ENCODE measurements at places on chromosomes 2 and 18.
A peak's percentile ranks its signal among the peaks of the same experiment; 100 is the strongest.

DNA sequence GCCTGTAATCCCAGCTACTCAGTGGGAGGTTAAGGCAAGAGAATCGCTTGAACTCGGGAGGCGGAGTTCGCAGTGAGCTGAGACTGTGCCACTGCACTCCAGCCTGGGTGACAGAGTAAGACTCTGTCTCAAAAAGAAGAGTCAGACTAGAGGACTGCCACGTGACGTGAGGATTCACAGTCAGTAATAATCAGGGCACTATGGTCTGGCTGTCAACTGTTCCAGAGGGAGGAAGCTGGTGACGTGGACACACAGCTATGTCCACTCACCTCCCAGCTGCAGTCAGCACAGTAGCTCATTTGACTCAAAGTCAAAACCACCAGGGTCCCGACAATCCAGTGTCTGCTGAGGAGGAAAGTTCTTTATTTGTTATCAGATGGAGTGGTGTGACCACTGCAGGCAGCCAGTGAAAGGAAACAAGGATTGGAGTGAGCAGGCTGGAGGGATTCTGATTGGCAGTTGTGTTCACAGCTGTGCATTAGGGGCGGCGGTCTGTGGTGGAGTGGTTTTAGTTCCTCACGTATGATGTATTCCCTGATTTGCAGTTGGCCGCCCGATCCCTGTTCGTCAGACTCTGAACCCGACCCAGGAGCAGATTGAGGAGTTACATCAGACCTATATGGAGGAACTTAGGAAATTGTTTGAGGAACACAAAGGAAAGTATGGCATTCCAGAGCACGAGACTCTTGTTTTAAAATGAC lies 37.9 kb downstream of the MOGAT1 start:
- peak; percentile 92 for DNase-seq

DNA sequence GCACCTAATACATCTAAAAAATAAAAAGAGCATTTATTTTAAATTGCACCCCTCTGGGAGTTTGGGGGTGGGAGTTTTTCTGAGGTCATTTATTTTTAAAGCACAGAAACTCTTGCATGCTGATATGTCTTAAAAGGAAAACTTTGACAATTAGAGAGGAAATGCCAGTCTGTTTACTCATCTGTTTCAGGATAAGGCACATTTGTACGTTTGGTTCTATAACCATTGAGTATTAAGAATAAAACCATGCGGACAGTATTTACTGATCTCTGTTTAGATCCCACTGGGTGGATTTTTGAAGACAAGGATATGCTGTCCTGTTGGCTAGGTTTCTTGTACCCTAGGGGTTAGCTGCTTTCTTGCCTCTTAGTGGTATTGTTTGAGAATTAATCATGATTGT lies 122.9 kb downstream of the TANC1 start:
- DNase-seq = no peak

DNA sequence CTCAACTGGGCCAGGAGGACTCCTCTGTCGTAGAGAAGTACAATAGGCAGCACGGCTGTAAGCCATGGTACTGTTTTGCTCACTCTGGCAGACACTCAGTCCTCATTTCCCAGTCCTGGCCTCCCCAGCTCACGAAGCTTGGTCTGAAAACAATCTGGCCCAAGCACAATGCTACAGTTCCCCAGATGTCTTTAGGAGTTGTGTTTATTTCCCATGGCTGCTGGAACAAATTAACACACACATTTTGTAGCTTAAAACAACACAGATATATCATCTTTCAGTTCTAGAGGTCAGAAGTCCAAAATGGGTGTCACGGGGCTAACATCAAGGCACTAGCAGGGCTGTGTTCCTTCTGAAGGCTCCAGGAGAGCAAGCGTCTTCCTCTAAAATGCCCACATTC lies 13.0 kb downstream of the FABP1 start:
- DNase-seq = peak; percentile 67

GRCh38 chr18:45981821-45982220 lies 14.7 kb upstream of the EPG5 start:
- DNase-seq = no peak

DNA sequence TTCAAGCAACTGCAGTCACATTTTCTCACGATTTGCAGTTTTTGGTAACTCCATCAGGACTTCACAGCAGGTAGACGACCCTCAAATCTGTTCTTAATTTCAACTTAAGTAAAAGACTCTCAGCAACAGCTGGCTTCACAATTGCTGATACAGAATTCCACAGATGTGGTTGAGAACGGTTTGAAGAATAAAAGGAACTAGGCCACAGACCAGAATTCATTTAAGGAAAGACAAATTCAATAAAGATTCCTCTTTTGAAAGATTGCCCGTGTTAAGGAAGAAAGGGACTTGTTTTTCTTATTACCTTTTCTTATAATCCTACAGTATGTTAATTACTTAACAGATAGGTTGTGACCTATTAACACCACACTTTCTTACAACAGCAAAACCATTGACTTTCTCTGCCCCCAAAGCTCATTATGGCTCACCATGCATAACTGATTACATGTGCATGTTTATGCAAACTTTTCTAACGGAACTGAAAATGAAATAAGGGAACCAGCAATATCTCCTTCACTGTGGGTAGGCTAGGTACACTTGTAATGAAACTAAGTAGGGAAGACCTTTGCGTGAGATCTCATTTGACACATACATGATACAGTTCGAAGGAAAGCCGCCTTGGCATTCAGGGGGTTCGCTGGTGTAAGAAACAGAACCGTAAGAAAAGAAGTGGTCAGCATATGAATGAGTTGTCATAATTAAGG lies 4.7 kb upstream of the ZNF516 start:
- DNase-seq = no peak

DNA sequence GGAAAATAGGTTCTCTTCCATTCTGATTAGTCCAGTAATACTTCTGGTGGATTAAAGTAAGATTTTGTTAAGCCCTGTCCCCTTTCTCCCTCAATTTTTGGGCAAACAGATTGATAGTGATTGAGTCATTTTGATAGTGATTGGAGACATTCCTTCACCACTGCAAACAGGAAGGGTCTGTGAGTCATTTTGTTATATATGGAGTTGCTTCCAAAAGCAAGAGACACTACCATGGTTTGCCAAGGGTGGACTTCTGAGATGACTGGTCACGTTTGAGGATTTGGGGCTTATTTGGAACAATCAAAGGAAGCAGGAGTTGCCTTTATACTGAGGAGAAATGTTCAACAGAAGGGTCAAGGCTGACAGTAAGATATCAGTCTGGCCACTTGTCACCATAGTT lies 249.9 kb downstream of the PARD3B start:
- DNase-seq = no peak

- DNase-seq = no peak
These were observed 117.6 kb downstream of the TPGS2 start for GRCh38 chr18:36711014-36711725.

DNA sequence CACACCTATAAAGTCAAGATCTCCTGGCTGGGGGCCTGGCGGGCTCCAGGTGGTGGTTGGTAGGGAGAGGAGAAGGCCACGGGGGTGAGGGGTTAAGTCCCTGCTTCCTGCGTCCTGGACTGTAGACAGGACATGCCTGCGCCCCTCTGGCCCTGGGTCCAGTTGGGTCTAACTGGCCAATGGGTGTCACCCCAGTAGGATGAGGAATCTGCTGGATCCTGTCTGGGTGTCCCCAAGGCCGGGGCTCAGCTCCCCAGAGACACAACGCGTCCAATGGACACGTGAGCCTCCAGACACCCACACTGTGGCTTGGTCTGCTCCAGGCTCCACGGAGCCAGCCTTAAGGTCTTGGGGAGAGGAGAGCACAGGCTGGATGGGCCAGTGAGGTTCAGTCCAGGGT lies 19.6 kb downstream of the AQP12A start:
- DNase-seq = no peak

GRCh38 chr18:6598657-6599056 lies 130.9 kb upstream of the ARHGAP28 start:
- no peak for DNase-seq

DNA sequence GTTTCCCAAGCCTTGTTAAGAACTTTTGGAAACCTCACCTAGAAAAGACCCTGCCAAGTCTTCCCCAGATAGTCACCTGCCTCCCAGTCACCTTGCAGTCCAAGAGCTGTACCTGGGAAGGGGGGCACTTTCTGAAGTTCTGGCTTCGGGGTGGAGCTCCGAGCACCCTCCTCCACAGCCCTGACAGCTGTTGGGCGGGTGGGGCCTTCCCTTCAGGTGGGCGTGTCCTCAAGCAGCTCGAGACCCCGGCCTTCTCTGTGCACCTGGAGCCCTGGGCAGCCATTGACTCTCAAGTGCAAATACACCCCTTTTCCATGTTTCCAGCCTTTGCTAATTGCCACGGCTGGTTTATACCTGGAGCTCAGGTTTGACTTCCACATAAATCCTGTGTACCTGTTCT lies 37.0 kb upstream of the IGFBP5 start:
- DNase-seq = no peak

DNA sequence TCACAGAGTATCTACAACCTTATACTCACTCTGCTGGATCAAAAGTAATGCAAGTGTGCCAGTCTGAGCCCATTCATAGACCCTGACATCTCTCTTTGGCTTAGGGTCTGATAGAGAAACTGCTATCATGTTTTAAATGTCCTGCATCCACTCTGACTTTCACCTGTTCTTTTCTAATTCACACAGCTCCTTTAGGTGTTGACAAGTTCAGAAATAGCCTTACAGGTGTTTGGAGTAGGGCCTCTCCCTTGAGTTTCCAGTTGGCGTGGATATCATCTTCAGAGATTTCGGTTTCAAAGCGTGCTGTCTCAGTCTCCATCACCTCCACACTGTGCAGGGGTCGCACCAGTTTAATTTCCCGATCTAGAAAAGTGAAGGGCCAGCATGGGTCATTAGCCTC lies 150.3 kb downstream of the PLEKHA3 start:
- DNase-seq = no peak

GRCh38 chr2:1812926-1813325 lies 68.6 kb upstream of the PXDN start:
- no peak for DNase-seq

- no peak for DNase-seq
These were observed 600.0 kb downstream of the SLC4A3 start for GRCh38 chr2:220227266-220227920.

DNA sequence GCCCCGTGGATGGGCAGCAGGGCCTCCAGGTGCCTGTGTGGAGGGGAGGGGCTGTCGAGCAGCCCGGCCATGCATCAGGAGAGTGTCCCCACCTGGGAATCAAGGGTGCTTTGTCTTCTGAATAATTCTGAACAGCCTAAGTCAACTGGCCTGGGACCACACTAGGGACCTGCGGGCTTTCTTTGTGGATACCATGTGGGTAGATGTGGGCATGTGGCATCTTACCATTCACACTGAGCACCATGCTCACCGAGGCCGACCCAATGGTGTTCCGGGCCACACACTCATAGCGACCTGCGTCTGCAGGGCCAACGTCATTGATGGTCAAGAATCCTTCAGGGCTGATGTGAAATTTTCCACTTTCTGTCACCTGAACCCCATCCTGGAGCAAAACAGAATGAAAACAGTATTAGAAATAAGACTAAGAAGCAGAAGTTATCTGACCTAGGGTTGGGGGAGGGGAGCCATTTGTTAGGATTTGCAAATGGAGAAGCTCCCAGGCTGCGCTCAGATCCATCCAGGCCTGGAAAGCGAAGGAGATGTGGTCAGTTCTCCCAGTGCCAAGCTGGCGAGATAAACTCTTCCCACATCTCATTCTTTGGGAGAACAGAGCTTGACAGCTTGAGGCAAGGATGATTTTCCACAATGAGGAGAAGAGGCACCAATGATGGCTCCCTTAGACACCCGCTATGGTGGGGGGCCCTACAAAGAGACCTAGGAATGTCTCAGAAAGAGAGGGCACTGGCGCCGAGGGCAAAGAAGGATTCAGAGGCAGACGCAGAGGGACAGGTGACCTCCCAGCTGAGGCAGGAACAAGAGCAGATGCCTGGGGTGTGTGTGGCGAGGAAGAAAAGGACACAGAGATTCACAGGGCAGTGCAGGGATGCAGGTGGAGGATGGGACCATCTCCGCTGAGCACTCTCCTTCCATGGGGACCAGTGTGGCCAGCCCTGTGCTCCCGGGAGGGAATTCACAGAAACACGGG lies 83.4 kb downstream of the PXDN start:
- peak; percentile 7 for DNase-seq

DNA sequence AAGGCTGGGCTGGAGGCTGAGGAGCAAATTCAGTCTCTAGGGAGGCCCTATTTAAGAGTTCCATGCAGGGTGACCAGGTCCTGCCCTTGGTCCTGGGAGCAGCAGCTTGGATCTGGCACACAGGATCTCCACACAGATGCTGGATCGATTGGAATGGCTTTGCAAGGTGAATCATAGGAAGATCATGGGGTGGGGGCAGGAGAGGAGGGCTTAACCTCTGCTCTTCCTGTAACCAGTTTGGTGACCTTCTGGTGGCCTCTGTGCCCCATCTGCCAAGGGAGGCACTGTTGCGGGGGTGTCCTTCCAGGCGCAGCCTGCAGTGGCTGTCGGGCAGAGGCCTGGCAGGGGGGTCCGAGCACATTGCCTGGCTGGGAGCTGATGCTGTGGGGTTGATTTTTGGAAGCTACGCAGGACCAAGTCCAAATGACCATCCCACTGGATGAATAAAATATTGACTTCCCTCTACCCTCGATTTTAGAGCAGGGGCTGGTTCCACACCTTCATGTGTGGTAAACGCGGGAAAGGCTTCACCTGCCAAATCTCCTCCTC lies 79.7 kb downstream of the EDAR start:
- no peak for DNase-seq

GRCh38 chr2:167987558-167987957 lies 259.8 kb downstream of the STK39 start:
- DNase-seq = no peak

- DNase-seq = no peak
These were observed 6.3 kb downstream of the SNORC start for GRCh38 chr2:232876161-232876977.

DNA sequence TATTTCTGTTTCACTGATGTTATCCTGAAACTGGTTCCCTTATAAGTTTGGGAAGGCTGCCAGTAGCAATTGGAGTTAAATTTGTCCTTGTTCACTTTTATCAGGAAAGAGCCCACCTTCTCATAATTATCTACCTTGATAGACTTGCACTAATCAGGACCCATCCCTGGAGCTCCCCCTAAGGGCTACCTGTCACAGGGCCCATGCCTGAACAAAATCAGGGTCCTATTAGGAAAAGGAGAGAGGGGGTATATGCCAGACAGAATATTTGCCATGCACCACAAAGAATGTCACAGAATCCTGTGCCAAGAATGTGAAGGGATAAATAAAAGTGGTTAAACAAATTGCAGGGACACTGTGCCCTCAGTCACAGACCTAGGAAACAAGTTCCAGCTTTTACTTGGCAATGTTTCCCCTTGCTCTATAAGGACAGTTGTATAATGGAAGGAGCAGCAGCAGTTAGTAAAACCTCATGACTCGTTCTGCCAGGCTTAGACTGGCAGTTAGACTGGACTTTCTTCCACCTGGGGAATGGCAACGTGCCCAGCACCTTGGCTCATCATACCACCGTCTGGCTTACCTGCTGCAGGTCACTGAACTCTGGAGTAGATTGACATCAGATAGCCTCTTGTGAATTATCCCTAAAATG lies 32.3 kb upstream of the VWC2L start:
- DNase-seq = peak; percentile 16

DNA sequence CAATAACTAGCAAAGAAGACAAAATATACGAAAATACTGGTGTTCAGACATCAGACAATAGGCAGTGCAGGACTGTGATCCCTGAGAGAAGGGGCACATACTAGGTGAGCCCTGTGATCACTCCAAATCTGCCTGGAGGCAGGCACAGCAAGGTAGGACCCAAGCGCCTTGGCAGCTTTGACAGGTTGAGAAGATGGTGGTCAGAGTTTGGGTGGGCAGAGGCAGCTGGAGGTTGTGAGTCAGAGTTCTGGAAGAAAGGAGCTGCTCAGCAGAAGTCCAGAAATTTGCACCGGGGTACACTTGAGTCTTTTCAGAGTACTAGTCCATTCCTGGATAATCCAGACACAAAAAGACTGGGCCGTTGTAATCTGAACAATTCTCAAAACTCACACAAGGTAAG lies 14.0 kb downstream of the KIF1A start:
- DNase-seq = no peak

- DNase-seq = no peak
These were observed 485.1 kb downstream of the THSD7B start for GRCh38 chr2:137250401-137250800.

All from right hindlimb (tissue), 1 donor.